ENCODE measurements at places on chromosomes 4 and X. TPM values are rescaled to one million over a fixed set of nuclear protein-coding genes. Genes with fewer than 3 reads are reported as not detected.

IL21 gene
- not detected for total RNA-seq

QRFPR gene
- total RNA-seq, result not detected

WNK3 gene
- 1.4 TPM for total RNA-seq

FMR1NB gene
- total RNA-seq, result not detected

All from cardiac ventricle fibroblast (primary cell).